BJ (cell line): ENCODE measurements at places on chromosomes 5 and 9. TPM values are rescaled to one million over a fixed set of nuclear protein-coding genes. Genes with fewer than 3 reads are reported as not detected.
A peak's percentile ranks its signal among the peaks of the same experiment; 100 is the strongest.

IL6ST gene
- 167 and 330 TPM in 2 replicates for polyA plus RNA-seq

TPPP gene
- polyA plus RNA-seq: 0.07 and 0.09 TPM in 2 replicates

DNA sequence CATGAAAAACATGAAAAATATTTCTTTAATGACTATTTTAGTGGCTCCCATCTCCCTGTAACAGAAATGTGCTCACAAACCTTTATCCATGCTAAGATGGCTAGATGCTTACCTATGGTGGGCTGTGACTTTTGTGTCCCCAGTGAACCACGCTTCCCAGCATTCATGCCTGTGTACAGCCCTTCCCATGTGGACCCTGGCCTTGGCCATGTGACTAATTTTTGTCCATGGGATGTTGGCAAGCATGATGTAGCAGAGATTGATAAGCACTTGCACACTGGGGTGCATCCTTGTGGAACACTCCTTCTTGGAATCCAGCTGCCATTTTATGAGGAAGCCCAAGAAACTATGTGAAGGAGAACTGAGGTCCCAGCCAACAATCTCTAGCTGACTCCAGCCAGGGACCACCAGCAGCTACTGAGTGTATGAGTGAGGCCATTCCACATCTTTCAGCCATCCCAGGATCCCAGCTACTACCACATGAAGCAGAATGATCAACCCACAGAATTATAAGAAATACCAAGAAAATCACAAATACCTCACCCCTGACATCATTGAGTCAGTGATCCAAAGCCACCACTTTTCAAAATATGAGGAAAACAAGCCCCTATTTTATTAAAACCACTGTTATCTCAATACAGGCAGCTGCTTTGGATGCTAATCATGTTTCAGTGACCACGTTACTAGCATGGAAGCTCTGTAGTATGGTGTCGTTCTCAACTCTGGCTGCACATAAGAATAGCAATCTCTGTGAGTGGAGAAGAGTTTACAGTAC lies 16.1 kb upstream of the RAI14 start:
- DNase-seq: peak; percentile 83

DNA sequence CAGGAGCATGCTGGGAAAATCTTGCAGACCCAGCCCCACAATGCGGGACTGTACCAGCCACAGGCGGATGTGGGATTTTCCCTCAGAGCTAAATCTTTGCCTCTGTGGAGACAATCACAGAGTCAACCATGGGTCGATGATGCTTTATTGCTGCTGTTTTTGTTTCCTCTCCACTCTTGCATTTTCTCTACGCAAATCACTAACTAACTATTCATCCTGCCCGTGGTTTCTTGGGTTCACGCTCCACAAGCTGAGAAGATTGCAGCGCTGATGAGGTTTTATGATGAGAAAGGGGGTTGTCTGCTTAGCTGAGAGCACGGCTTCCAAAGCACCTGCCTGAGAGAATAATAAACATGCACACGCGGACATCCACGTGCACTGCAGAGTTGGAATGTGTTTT lies 500.2 kb upstream of the ADAMTS16 start:
- DNase-seq: no peak

DNA sequence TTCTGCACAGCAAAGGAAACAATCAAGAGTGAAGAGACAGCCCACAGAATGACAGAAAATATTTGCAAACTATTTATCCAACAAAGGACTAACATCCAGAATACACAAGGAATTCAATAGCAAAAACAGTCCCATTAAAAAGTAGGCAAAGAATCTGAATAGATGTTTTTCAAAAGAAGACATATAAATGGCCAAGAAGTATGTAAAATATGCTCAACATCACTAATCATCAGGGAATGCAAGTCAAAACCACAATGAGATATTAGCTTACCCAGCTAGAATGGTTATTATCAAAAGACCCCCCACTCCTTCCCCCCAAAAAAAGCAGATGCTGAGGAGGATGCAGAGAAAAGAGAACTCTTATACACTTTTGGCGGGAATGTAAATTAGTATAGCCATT lies 13.4 kb upstream of the OR13C8 start:
- DNase-seq: peak; percentile 7

DNA sequence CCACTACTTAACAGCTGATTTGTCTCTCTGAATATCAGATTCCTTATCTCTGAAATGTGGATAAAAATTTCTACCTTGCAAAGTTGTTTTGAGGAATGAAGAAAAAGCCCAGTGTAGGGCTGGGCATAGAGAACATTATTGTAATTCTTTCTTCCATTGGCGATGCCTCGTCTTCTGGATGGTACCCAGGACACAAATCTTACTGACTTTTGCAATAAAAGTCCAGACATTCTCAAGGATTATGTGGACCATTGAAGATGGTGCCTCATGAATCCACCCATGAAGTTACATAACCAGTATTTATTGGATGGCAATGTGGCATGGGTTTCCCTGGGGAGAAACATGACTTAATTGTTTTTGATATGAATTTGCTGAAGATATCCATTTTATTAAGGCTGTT lies 33.1 kb downstream of the NNT start:
- DNase-seq: no peak

- no peak for DNase-seq
Measured at GRCh38 chr9:68457803-68458202, 82.9 kb downstream of the TMEM252 start.

- DNase-seq: no peak
Measured at GRCh38 chr5:315488-316209, 5.9 kb upstream of the AHRR start.

DNA sequence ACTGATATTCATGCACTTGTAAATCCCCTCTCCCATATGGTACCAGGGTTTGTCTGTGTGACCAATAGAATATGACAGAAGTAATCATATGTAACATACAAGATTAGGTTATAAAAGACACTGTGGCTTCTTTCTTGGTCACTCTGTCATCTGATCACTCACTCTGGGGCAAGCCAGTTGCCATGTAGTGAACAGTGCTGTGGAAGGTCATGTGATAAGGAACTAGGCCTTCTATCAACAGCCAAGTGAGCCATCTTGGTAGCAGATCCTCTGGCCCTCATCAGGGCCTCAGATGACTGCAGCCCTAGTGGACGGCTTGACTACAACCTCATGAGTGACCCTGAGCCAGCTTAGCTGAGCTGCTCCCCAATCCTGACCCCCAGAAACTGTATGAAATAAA lies 30.0 kb upstream of the MATR3 start:
- no peak for DNase-seq
